ENCODE measurements at places on chromosomes 11 and 22.

- DNase-seq: no peak
Measured at GRCh38 chr11:61173456-61173855, 12.2 kb upstream of the VPS37C start.

DNA sequence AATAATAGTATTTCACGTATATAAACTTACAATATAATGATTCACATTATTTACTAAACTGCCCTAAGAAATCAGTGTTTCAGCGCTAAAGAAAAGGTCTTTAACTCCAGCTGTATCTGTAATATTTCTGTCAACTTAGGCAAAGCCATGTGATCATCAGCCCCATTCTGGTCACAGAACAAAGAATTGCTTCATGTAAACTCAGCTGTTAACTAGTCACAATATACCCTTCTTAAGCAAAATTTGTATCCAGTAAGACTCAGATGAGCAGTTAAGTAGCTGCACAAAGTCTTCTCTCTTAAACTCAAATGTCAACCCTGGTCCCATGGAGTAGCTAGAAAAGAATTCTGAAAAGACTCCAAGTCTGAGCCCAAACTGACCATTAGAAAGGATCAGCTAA lies 26.6 kb downstream of the HPS5 start:
- no peak for DNase-seq

GRCh38 chr11:86460461-86461385 lies 86.0 kb downstream of the CCDC81 start:
- DNase-seq: no peak

DNA sequence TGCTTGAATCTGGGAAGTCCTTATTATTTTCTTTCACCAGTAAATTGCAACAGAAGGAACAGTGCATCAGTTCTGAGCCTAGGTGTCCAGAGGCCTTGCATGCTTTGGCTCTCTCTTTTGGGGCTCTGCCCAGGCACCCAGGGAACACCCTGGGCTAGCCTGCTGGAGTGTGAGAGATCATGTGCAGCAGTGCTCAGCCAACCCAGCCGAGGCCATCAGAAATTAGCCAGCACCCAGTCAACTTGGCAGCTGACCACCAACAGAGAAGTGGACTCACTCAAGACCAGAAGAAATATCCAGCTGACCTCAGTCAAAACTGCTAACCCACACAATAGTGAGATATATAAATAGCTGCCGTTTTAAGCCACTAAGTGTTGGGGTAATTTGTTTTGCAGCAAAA lies 11.2 kb upstream of the P4HA3 start:
- DNase-seq: no peak

DNA sequence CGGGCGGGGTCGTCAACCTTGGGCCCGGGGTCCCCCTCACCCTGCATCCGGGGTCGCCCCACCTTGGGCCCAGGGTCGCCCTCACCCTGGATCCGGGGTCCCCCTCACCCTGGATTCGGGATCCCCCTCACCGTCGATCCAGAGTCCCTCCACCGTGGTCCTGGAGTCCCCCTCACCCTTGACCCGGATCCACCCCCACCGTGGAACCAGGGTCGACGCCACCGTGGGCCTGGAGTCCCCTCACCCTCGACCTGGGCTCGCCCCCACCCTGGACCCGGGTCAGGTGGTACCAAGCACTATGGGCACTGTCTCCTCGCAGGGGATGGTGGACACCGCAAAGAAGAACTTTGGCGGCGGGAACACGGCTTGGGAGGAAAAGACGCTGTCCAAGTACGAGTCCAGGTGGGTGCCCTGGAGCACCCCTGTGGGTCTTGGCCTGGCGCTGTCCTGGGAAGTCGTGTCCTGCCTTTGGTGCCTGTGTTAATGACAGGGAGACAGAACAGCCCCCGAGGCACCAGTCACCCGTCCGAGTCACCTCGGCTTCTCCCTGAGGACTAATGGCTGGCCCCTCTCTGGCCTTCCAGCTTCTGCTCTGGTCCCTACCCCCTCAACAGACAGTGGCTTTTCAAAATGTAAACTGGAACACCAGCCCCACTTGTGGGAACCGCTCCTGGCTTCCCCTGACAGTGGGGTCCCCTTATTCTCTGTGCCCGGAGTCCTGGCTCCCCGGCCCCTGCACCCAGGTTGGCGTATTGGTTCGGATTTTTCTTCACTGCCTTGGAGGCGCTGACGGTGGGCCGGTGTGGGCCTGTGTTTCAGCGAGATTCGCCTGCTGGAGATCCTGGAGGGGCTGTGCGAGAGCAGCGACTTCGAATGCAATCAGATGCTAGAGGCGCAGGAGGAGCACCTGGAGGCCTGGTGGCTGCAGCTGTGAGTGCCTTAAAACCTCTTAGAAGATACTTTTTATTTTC lies 762 bp downstream of the CRELD2 start:
- DNase-seq: no peak

GRCh38 chr11:45163956-45164575 lies 17.6 kb downstream of the PRDM11 start:
- DNase-seq: no peak

DNA sequence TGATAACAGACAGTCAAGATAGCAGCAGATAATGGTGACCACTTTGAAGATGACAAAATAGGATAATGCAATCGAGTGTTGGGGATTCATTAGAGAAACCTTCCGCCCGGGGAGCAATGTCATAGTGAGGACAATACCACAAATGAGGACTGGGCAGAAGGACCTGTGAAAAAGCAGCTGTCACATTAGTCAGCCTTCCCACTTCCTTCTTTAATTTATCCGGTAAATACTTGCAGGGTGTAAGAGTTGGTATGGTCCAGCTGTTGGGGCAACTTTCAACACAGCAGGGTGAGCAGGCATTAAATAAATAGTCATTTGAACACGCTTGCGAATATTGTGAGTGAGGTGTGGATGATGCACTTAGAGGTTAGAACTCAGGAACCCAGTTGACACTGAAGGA lies 132.5 kb upstream of the KIRREL3 start:
- no peak for DNase-seq

- DNase-seq: no peak
Measured at GRCh38 chr22:46965555-46966494, 203.4 kb downstream of the TBC1D22A start.

DNA sequence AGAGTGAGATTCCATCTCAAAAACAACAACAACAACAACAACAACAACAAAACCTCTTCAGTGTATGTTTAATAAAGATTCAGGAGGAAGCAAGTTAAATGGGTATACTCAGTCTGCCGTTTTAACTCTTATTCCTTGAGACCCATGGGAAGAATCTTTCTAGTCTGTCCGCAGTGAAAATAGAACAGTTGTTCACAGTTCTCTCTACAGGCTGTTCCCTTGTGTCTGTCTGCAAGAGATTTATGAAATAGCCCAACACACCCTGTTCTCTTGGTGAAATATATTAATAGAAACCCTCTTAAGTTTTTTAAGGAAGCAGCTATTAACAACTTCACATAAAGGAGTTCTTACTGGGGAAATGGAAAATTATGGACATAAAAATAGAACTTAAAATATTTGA lies 682.2 kb upstream of the RAG2 start:
- no peak for DNase-seq

DNA sequence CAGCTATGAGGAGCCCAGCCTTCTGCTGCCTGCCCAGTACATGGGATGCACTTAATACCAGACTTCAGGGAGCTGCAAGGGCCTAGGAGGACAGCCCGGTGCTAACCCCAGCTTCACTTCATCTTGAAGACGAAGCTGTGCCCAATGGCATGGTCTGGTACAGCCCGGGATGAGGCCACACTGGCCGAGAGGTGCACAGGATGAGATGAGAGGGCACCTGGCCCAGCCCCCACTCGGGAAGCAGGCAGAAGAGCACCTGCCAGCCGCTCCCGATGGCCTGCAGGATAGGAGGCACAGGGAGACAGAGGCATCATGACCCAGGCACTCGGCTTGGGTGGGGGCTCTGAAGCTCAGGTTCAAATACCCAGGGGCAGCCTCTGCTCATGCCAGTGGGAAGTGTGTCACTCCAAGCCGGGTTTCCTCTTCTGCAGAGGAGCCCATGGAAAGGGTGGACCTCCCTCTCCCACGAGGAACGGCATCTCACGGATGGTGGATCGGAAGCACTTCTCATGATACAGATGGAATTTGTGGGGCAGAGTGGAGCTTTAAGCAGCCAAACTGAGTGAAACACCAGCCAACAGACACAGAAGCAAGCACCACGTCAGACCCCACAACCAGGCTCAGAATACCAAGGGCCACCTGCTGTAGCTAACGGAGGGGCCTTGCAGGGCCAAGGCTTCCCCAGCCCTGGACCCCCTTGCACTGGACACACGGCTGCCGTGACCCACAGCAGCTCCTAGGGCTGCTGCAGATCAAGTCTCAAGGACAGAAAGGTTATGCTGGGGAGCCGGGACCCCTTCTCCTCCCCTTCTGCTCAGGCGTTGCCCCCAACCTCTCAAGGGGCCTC lies 875.2 kb downstream of the BRD1 start:
- no peak for DNase-seq

DNA sequence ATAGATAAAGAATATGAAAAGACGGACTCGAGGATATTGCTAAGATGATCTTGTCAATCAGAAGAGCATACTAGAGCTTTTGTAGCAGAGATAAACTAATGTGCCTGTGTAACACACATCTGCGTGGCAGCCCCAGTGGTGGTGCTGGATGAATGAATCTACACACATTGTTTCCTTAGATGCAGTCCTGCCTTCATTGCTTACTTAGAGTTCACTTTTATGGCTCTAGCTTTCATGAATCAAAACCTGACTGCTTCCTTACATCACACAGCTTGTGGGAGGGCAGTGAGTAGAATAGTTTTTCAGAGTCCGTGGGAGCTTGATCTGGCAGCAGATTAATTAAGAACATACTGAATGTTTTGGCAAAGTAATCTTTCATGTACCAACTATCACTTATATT lies 83.7 kb downstream of the EXT2 start:
- DNase-seq: peak; percentile 64

GRCh38 chr11:33040033-33040861 lies 875 bp downstream of the TCP11L1 start:
- no peak for DNase-seq

DNA sequence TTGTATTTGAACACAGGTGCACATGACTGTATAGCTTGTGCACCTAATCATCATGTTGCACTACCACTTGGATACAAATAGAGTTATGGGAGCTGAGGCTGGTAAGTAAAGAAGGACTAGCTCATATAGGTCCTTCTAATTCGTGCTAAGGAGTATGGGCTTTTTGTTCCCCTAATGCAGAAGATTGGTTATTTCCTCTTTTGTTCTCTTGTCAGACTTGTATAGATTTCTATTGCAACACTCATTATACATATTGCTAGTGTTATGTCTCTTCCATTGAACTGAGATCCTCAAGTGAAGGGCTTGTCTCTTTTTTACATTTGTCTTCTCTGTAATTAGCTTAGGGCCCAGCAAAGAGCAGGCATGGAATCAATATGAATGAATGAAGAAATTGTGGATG lies 54.1 kb upstream of the ARHGAP20 start:
- DNase-seq: no peak

DNA sequence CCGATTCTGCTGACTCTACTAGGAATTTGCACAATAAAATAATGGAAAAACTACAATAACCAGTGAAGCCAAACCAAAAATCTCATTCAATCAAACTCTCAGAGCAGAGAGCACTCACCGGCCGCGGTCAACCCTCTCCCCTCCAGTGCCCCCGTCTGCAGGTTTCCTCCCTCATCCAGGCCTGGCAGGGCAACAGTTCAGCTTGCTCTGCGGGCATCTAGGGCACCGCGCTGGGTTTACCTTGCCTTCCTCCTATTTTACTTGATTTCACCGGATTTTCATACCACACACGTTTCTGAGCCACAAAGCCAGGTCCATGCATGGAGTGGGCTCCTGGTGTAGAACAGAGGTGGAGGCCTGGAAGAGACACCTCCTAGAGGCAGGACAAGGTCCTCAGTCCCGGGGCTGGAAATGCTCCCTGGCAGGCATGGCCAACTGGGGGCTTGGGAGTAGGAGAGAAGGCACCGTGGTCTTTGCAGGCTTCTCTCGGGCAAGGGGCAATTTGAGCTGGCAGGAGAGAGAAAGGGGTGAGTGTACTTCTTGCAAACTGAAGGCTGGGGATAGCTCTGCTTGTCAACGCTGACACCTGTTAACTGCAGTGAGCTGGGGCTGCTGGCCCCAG lies 938.4 kb downstream of the BRD1 start:
- no peak for DNase-seq

GRCh38 chr22:44385296-44385610 lies 72.5 kb upstream of the SHISAL1 start:
- DNase-seq: no peak

GRCh38 chr22:46428602-46429324 lies 93.2 kb downstream of the TRMU start:
- DNase-seq: peak; percentile 70

- no peak for DNase-seq
Measured at GRCh38 chr22:49769691-49770546, 57.8 kb downstream of the BRD1 start.

DNA sequence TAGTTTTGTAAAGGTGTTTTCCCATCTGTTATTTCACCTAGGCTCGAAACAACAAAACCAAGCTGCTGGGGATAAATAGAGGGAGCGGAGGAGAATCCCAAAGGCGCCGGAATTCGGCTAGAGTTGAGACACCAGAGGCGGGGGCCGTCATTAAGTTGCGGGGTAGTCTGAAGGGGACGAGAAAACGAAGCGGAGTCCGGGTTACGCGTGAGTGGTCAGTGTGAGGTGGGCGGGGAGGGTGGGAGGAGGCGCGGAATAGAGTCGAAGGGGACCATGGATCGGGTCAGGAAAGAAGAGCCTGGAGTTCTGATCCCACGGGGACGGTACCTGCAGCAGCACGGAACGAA lies 361 bp downstream of the SRPRA start:
- no peak for DNase-seq

DNA sequence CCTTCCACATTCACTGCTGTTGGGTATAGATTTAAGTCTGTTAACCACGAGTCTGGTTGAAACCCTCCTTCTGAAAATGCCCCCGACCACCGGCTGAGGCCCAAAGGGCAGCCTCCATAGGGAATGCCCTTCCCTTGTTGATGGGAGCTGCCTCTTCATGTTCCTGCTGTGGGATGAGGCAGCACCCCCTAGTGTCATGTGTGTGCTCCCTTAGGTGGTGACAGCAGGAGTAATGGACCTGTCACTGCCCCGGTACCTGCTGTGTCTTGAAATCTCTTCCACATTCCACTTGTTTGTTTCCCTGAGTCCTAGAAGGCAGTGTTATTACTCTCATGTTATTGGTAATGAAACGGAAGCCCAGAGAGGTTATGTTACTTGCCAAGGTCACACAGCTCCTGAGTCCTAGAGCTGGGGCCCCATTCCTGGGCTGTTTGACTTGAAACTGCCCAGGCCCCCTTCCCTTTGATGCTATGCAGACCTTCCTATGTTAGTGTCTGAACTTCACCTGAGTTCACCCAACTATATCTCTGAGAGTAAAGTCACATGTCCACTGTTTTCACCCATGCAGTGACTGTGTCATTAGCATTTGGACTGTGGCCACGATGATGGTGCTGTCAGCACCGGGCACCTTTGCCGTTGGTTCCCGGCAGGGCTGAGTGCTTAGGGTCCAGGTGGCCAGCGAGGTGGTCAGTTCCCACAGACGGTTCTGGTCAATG lies 234.3 kb downstream of the TBC1D22A start:
- no peak for DNase-seq

- peak; percentile 79 for DNase-seq
Measured at GRCh38 chr22:48700566-48701295, 1126.9 kb downstream of the BRD1 start.
